ENCODE measurements at places on chromosomes 5 and 9.

GRCh38 chr5:6041977-6042550, 336.3 kb downstream of the MED10 start:
- no peak for DNase-seq

DNA sequence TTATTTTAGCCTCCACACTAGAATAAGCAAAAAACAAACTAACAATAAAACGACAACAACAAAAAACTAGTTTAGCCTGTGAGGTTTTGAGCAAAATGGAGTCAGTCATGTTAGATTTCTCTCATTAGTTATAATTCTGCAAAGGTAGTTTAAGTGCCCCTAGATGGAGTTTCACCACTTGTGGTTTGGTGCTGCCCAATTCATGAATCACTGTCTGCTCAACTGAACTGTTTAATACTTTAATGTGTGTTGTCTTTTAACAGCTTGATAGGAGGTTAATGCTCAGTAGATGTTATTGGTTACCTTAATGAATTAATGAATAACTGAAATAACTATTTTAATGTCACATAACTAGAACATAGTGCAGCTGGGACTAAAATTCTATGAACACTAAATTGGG, 3.5 kb upstream of the PLAA start:
- DNase-seq, result no peak

- DNase-seq, result no peak
Measured at GRCh38 chr5:169336242-169336641, 35.3 kb upstream of the SLIT3 start.

DNA sequence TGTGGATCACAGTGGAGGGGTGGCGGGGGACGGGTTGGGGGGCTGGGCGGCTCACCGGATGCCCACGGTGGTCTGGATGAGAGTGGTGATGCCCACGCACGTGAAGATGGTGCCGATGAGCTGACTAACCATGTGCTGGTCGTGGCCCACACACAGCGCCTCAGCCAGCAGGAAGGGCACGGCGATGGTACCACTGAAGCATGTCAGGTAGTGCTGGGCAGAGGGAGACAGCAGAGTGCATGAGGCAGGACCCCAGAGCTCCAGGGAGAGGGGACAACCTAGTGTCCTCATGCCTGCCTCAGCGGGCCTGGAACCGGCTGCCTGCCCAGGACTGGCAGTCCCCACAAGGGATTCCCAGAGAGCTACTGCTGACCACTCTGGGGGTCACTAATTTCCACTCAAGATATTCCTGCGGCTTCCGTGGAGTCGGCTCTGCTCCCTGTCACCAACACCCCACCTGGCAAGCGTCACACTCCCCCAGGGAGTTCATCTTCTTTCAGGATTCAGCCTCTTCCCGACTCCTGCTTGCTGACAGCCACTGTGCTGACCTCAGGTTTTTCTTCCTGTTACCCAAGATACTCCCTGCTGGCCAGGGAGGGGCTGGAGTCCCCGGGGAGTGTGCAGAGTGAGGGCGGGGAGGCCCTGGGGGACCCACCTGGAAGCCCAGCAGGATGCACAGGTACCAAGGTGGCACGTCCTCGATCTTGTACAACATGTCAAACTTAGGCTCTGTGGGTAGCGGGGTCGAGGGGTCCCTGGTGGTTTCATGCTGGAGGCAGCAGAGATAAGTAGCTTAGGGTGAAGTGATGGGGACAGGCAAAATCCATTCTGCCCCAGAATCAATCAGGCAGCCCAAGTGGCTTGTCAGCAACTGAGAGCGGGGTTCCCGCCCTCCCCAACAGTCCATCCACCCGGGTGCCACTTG, 998 bp downstream of the SLC23A1 start:
- DNase-seq, result no peak

- DNase-seq, result no peak
Measured at GRCh38 chr5:54390015-54390414, 65.5 kb upstream of the HSPB3 start.

- DNase-seq, result no peak
Measured at GRCh38 chr5:40618926-40619325, 60.8 kb upstream of the PTGER4 start.

DNA sequence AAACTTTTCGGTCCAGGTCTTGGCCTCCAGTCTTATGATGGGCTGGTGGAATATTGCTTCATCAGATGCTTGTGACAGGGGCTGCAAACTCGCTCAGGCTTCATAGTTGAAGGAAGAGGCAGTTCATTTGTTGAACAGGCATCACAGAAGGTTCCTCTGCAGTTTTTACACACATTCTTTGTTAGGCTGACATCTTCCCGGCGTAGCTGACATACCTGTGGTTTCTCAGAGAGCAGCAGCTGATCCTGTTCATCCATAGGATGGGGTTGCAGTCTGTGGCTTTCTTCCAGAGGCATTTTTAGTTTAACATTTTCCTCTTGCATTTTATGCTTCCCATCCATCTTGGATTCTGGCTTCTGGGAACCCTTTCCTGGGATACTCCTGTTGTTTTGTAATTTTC, 1255.2 kb downstream of the EFNA5 start:
- no peak for DNase-seq

GRCh38 chr9:133369933-133370332, 5.9 kb downstream of the SURF4 start:
- no peak for DNase-seq

DNA sequence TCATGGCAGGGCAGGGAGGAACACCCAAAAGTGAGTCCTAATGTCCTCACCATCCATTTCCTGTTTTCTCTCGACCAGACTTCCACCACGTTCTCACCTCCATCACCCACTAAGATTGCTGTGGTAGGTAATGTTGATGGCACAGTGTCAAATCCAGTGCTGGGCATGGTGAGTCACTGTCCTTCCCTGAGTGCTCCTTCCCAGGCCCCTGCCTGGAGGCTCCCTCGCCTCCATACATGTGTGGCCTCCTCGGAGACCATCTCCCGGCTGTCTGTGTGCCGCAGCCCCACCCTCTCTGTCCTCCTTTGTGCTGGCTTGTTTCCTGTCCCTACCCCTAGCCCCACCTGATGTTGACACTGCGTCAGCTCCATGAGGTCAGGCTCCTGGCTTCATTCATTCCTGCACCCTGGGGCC, 177.5 kb downstream of the SYK start:
- DNase-seq, result no peak

DNA sequence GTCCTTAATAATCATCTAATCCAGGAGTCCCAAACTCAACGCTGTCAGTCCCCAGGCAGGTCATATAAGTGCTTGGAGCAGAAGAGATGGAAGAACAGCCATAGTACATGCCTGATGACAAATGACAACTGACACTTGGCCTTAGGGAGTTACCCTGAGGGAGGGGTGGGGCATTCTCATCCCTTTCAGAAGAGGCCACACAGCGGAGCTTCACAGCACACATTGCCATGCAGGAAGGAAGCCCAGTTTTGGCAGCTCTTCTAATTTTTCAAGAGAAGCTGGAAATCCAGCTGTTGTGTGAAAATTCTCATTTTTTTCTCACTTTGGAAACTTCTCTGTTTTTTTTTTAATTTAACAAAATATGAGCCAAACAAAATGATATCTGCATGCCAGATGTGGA, 89.0 kb downstream of the ASTN2 start:
- DNase-seq, result no peak

DNA sequence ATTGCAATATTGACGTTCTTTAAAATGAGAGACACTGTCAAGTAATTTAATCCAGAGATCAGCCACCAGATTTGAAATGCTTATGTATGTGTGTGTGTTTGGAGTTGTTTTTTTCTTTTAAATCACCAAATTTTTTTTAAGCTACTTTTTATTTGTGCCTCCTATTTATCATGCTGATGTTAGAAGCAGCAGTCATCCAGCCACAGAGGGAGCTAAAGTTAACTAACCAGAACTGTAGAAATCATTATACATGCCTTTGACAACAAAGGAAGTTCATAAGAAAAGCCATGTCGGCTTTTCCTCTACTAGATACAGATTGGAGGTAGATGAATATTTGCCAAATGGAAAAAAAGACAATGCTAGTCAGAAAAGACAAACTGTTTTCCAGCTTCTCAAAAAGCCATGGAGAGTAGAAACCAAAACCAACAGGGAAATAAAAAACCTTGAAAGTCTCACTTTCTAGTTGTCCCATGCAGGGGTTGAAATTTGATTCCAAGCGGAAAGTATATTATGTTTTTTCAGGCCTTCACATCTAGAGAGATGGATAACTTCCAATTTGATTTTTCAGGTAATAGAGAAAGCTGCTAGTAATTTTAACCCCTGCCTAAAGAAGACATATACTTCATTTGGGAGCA, 4.5 kb downstream of the PURA start:
- no peak for DNase-seq

GRCh38 chr5:99037668-99038067, 108.9 kb upstream of the CHD1 start:
- DNase-seq, result peak; percentile 56

DNA sequence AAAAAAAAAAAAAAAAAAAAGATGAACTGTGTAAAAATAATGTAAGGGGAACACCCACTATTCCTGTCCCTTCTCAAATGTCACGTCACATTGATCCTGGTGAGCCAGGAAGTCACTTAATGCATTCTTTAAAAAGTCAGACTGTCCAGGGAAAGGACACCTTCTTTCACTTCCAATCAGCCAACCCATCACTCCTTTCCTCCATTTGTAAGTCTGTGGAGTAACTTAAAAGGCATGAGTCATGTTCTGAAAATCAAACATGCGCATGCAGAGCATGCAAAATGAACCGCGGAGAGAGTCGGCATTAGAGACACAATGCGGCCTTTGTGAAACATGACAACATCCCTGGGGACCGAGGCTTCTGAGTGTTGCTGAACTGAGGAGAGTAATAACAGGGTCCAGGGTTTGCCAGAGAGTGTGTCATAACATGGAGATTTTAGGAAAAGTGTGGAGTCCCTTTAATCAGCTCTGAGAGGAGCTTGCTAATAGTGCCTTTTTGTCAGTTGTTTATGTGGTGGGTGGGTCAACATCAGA, 77.6 kb upstream of the SEMA6A start:
- DNase-seq, result no peak

DNA sequence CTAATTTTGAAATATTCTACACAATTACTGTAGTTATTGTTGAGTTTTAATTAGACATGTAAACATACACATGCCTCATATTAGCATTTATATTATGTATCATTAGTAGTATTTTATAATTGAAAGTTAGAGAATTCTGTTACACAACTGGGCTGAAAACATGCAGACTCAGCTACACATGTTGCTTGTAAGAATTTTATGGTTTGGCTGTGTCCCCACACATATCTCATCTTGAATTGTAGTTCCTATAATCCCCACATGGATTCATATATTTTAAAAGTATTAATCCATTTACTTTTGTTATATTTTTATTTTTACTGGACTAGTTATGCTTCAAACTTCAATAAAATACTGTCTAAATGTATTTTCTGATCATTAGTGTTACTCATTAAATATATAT, 2075.3 kb upstream of the C9orf72 start:
- DNase-seq, result no peak

DNA sequence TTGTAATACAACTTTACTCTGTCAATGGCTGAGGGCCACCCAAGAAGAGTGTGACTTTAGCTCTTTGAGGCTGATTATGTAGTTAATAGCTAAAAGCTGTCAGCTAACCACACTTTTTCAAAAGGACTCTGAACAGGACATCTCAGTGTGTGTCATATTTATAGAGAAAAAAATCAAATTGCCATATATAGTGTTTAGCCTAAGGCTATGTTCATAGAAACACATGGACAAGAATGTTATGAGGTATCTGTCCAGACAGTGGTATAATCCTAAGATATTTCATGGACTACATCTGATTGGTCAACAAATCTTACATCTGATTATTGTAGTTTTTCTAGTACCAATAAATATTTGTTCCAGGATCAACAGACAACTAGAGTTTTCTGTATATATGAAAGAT, 42.1 kb upstream of the CDH18 start:
- DNase-seq, result no peak

DNA sequence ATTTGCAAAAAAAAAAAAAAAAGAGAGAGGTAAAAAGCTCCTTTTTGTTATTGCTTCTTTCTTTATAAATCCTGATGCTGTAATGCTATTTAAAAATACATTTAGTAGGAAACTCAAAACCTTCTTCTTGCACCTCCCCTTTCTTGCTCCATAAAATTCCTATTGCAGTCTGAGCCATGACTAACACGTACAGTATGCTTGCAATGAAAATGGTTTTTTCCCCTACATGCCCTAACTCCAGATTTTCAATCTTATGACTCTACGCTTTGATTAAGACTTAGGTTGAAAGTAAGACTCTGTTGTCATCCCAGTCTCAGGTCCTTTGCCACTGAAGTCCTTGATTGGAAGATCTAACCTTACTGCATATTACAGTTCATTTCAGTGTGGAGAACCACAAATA, 23.9 kb downstream of the FGF10 start:
- no peak for DNase-seq

DNA sequence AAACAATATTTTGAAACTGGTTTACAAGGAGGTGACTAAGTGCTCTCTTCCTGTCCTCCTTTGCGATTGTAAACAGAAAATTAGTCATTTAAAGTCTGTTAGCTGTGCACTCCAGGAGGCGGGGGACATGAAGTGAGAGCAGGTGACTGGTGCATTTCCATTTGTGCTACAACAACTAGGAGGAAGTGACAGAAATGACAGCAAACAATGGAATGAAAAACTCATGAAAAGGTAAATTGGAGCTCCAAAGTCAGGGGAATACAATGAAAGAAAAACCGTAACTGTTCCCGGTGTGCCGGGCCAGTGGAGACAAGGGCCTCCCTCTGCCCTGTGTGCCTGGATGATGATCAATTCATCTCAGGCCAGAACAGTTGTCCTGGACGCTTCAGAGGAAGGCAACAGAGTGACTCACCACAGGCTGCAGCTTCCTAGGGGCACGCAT, 439.9 kb downstream of the GADD45G start:
- no peak for DNase-seq

- no peak for DNase-seq
Measured at GRCh38 chr9:128484686-128485413, 19.7 kb upstream of the GLE1 start.

DNA sequence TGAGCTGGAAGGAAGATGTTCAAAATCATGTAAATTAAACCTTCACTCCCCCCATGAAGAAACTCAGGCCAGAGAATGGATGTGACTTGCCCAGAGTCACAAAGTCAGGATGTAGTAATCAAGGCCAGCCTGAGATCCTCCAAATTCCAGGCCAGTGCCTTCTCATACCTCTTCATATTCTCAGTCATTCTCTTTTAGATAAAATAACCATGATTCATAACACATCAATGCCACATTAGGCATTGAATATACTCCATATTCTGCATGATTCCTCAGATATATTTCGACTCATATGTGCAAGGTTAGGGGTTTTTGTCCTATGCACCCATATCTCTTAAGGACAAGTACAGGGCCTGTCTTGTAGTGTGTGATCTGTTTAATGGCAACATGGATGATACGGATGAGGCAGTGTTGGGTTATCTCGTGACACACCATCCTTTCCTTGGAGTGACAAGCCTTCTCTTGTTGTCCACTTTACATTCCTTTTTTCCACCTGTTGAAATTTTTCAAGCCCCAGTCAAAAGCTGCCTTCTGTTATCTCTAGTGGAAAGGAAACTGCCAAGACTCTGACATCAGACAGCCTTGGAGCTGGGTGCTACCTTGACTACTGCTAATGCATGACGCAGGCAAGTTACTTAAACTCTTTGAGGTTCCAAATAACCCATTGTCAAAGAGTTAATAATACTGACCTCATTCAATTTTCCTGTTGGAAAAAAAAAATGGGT, 227.5 kb upstream of the NR4A3 start:
- no peak for DNase-seq

Measured in activated T-helper 1 cell treated with Interleukin-2 at 50 U/mL for 16 hours (primary cell).